ENCODE measurements at places on chromosomes 7 and 10.

DNA sequence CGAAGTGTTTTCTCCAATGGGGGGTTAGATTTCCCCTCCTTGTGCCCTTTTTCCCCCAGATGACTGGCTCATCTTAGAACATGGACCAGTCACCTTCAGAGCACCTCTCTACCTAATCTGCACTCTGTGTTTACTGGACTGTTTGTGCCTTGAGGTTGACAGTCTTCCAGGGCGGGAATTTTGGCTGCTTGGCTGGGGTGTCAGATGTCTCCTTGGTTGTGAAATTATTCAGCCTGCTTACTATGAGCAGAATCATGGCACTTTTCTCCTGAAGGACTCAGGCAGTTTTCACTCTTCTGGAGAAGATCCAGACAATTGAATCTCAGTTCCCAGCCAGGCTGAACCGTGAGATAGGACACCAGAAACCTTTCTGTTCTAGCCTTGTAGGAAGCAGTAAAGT, 60.3 kb upstream of the NFKB2 start:
- no peak for DNase-seq

DNA sequence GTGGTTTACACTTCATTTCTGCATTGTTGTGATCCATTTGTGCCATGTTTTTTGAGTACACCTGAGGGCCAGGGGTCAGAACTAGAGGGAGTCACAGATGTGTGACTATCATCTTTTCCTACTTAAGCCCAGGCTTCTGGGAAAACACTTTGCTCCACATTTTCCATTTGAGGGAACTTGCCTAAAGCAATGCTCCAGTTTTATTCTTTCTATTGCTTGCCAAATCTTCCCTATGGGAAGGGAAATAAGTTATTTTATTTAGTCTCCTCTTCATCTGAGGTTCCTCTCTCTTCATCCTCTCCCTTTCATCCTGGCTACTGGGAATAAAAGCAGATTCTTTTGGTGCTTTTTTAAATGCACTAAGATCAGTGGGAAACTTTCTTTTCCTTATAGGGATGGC, 179.9 kb upstream of the PRSS58 start:
- no peak for DNase-seq

- no peak for DNase-seq
Observed at GRCh38 chr7:45702751-45703150, 128.6 kb downstream of the ADCY1 start.

GRCh38 chr10:59865101-59865500, 41.3 kb downstream of the CCDC6 start:
- peak; percentile 15 for DNase-seq

DNA sequence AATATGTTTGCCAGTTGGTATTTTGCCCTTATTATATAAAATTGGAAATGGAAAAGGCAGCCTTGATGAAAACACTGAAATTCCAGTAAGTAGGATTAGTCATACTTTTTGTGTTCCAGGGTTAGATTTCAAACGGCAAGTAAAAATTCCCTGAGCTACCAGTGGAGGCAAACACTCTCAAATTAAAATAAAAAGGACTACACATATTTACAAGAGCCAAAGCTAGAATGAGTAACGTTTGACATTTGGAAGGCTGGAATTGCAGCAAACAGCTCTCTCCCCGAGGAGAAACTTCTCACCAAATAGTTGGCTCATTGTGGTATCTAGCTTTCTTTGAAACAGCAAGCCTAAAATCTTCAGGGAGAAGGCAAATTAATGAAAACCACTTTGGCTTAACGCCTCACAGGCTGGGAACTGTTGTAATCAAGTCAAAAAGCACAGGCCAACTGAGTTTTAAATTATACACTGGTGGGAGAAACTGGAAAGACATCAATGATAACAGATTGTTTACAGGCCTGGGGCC, 288.4 kb downstream of the SNX13 start:
- no peak for DNase-seq

DNA sequence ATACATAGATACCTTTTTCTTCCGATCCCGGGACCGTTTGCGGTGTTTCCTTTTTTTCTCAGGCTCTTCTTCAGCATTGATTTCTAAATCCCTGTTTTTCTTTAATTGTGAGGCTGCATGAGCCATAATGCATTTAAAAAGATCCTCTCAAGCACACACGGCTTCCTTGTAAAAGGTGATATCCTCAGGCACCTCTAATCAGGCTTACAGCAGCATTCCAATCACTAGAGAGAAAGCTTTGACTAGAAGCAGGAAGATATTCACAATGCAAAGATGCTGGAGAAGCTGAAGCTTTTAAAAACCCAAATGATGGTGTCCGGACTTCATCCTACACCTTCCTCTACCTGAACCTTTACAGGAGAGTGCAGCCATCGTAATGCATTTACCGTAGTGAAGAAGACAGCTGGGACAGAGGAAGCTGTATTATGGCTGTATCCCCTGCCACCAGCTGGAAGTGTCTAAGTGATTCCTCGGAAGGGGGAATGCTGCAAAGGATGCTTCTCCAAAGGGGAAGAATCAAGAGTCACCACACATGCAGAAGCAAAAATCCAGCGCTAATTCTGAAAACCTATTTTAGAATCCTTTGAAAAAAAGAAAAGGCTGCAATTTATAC, at the start of gene ANK3:
Gene ANK3 (minus strand): TSS at position 463 of the 613 bp plus-strand sequence. CDS start 337 bp downstream, at position 126.
- no peak for DNase-seq

DNA sequence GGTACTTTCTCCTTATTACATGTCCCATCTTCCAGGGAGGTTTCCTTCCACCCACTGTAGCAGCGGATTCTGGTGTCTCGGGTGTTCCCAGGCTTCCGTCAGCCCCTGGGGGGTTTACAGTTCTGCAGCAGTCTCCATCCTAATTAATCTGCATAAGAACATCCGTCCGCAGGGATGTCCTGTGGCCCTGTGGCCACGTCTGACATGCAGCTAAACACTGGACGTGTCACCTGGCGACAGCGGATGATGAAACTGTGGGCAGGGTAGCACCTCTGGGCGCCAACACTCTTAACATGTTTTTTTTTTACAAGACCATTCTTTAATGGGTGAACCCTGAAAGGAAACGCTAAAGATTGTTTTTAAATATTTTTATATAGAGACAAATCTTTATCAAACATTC, 58.2 kb downstream of the DIP2C start:
- DNase-seq = no peak

GRCh38 chr7:28433699-28434219, 21.4 kb downstream of the CREB5 start:
- no peak for DNase-seq

DNA sequence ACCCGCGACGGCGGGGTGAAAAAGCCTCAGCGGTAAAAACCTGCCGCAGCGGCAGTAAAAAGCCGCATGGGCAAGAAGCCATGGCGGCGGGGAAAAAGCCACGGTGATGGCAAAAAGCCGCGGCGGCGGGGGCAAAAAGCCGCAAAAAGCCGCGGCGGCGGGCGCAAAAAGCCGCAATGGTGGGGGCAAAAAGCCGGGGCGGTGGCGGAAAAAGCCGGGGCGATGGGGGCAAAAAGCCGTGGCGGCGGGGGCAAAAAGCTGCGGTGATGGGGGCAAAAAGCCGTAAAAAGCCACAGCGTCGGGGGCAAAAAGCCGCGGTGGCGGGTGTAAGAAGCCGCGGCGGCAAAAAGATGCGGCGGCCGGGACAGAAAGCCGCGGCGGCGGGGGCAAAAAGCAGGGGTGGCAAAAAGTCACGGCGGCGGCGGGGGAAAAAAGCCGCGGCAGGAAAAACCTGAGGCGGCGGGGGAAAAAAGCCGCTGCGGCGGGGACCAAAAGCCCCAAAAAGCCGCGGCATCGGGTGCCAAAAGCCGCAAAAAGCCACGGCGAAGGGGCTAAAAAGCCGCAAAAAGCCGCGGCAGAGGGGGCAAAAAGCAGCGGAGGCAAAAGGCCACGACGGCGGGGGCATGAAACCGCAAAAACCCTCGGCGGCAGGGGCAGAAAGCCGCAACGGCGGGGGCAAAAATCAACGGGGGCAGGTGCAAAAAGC, 488.5 kb downstream of the ZNF33B start:
- no peak for DNase-seq

DNA sequence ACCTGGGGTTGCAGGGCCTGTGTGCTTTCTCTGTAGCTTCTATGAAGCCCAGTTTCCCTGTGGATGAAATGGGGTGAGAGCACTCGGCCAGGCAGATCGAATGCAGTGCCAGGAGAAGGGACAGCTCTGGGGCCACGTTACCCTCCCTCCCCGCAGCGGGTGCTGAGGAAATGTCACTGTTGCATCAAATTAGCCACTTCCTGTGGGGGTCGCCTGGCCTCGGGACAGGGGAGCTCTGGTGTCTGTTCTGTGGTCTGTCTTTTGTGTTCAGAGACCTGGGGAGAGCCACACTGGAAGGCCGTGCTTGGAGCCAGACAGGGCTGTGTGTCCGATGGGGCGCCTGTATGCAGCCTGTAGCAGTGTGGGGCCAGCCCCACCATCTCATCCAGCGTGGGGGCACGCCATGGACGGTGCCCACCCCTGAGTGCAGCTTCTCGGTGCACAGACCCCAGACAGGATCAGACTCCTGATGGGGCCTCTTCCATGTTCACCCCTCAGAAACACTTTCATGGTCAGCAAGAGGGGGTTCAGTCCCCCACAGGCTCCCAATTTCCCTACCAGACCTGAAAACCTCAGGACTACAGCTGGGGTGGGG, 13.6 kb downstream of the TTYH3 start:
- no peak for DNase-seq

DNA sequence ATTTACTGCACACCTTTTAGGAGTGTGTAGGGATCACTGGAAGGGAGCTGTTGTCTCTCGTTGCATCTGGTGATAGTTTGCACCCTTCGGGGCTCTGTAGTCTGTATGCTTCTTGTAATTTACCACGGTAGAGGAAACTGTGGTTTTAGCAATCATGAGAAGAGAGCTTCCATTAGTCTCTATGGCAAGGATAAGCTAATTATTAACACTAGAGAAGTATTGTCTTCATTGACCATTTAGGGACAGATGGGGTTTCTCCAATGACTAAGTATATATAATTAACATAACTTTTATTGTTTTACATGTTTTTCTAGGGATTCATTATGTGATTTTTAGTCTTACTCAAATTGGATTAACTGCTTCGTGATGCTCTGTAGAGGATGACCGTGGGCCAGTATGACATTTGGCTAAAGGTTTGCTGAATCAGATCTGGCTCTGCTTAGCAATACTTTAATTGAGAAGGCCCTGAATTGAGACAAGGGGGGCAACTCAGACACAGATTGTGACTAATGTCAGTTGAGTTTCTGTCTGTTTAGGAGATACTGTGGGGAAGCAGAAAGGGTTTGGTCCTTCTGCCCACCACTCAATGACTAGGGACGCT, 8.7 kb downstream of the SLC18A2 start:
- no peak for DNase-seq
